ENCODE measurements at places on chromosomes 1 and 21.

GRCh38 chr1:19410393-19410792 is 74.9 kb downstream of the CAPZB start:
- no peak for DNase-seq

DNA sequence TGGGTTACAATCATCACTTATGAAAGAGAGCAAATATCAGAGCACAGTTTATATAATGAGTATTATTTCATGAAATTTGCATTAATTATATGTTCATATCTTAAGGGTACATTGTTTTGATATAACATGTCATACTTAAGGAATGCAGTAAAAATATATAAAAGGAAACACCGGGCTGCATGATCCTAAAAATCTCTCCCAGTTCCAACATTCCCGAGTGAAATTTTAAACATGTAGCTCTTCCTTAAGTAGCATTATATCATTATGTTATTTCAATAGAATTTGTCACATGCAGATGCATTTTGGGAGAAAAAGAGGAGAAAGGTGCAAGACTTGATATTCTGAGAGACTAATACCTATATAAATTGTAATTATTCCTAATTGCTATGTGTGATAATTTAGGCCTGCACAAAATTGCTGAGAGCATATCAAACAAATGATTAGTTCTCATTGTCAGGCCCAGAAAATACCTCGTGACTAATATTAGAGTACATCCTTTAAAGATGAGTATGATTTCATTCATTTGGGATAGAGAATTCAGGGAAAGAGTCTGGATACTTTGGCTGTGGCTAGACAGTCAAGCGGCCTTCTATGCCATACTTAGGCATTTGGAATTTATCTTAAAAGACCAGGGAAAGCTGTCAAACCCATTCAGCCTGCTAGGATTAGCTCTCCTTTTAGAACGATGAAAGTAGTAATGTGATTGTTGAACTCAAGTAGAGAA is 86.8 kb downstream of the ADGRL2 start:
- DNase-seq = no peak

DNA sequence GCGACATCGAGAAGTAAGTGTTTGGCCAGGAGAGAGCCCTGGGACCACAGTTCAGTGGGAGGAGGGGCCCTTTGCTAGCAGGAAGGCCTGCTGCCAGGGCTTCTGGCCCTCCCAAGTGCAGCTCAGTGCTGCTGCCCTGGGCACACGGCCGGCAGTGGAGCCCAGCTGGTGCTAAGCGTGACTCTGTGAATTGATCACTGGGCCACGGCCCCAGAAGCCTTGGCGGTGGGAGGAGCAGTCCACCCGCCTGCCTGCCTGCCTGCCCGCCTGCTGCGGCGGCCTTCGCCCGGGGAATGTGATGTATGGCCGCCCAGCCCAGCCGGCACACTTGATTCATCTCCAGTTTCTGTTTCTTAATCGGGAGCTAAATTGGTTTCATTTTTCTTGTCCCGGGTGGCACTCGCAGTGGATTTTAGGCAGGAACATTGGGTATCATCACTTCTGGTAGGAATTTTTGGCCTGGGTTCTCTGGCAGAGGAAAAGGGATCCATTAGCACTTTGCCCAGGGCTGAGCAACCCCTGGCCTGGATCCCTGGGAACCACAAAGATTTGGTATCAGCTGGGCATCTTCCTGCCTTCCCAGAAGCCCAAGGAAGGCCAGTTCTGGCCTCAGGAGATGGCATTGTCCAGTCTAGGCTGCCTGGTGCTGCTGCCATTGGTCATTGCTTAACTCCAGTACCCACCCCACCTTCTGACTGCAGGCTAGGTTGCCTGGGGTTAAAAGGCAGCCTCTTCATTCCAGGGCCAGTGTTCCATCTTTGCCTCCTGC is 28.6 kb downstream of the TMEM53 start:
- no peak for DNase-seq

DNA sequence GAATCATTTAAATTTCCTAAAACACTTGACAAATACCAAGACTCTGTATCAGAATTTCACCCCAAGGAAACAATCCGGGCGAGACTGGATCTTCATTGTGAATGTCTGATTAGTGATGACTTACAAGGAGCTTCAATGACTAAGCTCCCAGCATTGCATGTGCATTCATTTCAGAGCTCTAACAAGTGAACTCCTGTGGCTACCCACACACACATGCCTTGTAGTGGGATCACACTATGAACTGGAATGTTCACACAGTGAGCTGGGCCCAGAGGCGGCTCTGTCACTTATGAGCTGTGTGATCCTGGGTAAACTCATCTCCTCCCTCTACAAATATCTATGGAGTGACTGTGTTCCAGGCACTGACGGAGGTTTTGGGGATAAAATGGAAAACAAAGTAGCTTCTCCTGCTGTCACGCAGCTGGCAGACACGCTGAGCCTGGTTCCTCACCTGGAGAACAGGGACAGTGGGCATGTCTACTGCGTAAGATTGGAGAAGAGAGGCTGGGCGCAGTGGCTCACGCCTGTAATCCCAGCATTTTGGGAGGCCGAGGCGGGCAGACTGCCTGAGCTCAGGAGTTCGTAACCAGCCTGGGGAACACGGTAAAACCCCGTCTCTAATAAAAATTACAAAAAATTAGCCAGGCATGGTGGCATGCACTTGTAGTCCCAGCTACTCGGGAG is 56.9 kb downstream of the CLSTN1 start:
- no peak for DNase-seq

GRCh38 chr1:15225461-15225860 is 21.6 kb upstream of the FHAD1 start:
- no peak for DNase-seq

GRCh38 chr1:57146100-57146499 is 180.3 kb upstream of the C8B start:
- DNase-seq = no peak

- DNase-seq = no peak
Measured at GRCh38 chr1:204277563-204278219, 63.9 kb upstream of the GOLT1A start.

DNA sequence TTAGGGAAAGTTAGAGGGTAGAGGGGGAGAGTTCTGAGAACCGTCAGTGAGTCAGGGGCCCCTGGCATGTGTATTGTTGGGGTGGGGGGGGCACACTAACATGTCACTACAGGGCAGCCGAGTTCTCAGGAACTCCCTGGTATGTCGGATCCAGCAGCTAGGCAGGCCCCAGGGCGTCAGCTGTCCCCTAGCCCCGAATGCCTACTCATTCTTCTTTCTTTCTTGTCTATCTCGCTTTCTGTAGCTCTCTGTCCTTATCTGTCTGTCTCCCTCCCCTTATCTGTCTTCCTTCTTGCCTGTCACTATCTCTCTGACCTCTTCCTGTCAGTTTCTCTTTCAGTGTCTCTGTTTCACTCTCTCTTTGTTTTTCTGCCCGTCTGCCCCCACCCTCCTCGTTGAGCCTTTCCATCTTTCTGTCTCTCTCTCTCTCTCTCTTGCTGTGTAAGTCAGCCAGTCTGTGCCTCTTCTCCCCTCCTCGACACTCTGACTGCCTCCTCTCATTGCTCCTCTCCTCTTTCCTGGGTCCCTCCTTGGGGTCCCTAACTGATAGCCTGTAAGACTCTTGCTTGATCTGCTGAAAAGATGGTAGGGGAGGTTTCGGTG is 2.4 kb downstream of the NTRK1 start:
- no peak for DNase-seq

GRCh38 chr1:36352910-36353878 is 29.7 kb upstream of the EVA1B start:
- no peak for DNase-seq

DNA sequence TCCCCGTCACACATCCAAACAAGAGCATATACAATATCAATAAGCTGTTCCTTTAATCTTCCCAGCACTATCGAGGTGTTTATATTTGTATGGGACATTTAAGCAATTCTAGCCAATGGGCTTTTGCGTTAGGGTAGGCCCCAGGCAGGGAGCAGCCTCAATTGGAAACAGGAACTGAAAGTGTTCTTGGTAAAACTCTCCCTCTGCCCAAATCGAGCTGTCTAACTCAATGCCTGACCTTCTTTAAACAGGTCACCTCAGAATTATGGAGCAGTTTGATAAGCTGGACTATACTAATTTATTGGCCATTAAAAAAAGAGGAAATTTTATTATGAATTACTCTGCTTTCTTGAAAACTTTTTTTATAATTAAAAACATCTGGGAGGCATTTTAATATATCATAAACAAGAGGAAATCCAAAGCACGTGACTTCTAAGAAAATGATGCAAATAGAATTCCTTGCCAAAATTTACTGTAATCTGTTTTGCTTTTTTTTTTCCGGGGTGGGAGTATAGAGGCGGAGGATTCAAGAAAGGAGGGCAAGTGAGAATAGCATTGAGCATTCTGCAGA is 498.1 kb downstream of the LMO4 start:
- no peak for DNase-seq

DNA sequence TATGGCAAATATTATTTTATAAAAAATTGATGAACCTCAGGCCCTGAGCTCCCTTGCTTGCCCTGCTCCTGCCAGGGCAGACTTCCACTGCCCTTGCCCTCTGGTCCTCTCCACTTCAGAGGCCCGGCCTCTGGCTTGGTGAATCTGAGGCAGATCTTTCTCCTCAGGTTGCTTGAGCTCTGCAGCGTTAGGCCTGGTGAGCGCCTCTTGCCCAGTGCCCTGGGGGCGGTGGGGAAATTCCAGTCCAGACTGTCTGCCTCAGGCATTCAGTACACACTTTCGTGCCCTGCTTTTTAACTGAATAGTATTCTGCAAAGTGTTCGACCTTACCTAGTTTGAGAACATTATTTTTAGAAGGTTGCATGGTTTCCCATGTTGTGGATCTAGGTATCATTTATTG is 98.2 kb downstream of the PCBP3 start:
- DNase-seq = no peak

DNA sequence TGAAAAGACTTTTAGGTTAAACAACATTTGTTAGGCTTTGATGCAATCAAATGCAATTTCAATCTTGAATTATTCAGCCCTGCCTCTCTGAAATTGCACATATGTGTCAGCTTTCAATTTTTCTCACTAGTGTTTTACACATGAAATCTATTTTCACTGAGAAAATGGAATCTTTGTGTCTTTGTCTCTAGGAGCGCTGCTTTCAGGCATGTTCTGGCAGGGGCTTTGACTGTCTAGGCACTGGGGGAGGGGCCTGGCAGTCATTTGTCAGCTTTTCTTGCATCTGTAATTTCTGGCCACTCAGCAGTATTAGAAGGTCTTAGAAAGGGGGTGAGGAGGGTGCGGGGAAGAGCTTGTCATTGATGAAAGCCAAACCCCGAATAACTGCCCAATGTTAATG is 264.4 kb downstream of the PTPRC start:
- no peak for DNase-seq

- no peak for DNase-seq
Measured at GRCh38 chr1:200550367-200550766, 70.2 kb downstream of the KIF14 start.

GRCh38 chr1:167750641-167751040 is 28.9 kb downstream of the MPZL1 start:
- no peak for DNase-seq

DNA sequence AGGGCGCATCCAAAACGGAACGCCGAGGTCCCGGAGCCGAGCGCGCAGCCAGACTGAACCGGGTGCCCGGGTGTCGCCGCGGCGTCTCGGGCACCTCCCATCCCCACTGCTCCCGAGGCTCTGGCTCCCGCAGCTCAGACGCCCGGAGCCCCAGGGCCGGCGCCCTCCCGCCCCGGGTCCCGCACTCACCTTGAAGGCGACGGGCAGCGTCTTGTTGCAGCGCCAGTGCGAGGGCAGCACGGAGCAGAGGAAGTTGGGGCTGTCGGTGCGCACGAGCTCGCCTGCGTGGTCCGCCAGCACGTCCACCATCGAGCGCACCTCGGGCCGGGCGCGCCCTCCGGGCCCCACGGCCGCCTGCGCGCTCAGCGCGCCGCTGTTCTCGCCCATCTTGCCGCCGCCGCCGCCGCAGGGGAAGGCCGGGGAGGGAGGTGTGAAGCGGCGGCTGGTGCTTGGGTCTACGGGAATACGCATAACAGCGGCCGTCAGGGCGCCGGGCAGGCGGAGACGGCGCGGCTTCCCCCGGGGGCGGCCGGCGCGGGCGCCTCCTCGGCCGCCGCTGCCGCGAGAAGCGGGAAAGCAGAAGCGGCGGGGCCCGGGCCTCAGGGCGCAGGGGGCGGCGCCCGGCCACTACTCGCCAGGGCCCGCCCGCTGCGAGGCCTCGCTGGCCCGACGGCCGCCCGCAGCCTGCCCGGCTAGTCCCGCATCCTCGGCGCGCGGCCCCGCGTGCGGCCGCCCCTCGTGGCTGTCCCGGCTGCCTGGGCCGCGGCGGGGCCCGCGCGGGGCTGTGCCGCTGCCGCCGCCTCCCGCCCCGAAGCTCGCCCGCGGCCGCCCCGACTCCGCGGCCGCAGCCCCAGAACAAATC is 447 bp downstream of the RUNX3 start:
- DNase-seq = no peak

DNA sequence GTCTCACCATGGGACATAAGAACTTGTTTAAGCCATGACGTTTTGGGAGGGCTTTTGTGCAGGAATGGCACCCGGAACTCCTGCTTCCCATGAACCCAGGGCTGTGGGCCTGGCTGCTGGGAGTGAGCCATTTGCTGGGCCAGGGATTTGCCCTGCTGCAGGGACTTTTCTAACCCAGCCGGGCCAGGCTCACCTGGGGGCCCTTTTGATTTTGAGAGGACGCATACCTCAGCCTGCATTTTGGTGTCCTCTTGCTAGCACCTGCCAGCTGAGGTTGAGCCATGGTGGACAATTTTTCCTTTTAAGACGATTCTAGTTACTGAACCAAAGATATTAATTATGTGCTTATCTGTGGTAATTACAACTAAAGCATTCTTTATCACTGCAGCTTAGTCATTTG is 28.9 kb downstream of the GALNT2 start:
- DNase-seq = no peak

DNA sequence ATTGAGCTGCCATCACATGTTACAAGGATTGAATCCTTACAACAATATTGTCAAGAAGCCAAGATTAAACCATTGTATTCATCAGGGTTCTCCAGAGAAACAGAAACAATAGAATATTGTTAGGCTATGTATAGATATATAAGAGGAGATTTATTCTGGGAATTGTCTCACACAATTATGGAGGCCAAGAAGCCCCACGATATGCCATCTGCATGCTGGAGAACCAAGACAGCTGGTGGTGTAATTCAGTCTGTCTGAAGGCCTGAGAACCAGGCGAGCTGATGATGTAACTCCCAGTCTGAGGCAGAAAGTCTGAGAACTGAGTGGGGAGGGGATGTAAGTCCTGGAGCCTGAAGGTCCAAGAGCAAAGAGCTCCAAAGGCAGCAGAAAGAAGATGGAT is 14.5 kb upstream of the TTF2 start:
- DNase-seq = no peak

- DNase-seq = no peak
Measured at GRCh38 chr1:9265968-9266367, 26.7 kb upstream of the SPSB1 start.

GRCh38 chr1:154729031-154729442 is 121.1 kb upstream of the ADAR start:
- no peak for DNase-seq

DNA sequence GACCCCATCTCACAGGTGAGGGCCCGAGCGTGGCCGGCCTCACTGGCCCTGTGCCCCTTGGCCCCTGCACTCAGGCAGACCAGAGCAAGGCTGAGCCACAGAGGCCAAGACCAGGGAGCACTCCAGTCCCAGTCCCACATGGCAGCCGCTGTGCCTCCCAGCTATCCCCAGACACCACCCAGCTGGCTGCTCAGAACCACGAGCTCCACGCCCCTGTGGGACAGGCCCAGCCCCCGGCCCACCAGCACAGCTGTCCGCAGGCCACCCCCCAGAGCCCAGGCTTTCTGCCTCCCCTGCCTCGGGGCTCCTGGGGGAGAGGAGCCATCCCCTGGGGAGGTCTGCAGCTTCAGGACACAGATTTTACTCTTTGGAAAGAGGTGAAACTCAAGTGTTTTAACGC is 9.1 kb upstream of the C1QTNF12 start:
- no peak for DNase-seq
